ENCODE measurements at places on chromosomes 13 and 19. TPM values are rescaled to one million over a fixed set of nuclear protein-coding genes. Genes with fewer than 3 reads are reported as not detected.

The COL4A2 gene
- total RNA-seq, result 173 TPM

The NLRP11 gene
- 0.01 TPM for total RNA-seq

The ZNF284 gene
- total RNA-seq, result 0.38 TPM

The NTF4 gene
- total RNA-seq, result 0.72 TPM

The CRX gene
- not detected for total RNA-seq

The VRK3 gene
- 38.2 TPM for total RNA-seq

The MVB12A gene
- 30.6 TPM for total RNA-seq

The NFIX gene
- total RNA-seq, result 3.6 TPM

The ADAMTSL5 gene
- 3.8 TPM for total RNA-seq

The UNC13A gene
- 1.7 TPM for total RNA-seq

The ZNF799 gene
- 1.3 TPM for total RNA-seq

The SLITRK6 gene
- 0.15 TPM for total RNA-seq

The LRRC63 gene
- total RNA-seq, result 0.08 TPM

The IGFL2 gene
- 0.86 TPM for total RNA-seq

The ANKLE1 gene
- 0.41 TPM for total RNA-seq

The ELSPBP1 gene
- not detected for total RNA-seq

The DOCK6 gene
- total RNA-seq, result 6.4 TPM

The TMEM91 gene
- total RNA-seq, result 5.9 TPM

The CD37 gene
- not detected for total RNA-seq

The PLEKHA4 gene
- total RNA-seq, result 1.3 TPM

The CDX2 gene
- 0.64 TPM for total RNA-seq

The ZNF791 gene
- 4.8 TPM for total RNA-seq

The ZNF726 gene
- total RNA-seq, result 0.46 TPM

The OR10H1 gene
- total RNA-seq, result not detected

The MCOLN1 gene
- 11.5 TPM for total RNA-seq

The ZNF699 gene
- 1.0 TPM for total RNA-seq

The ATP8B3 gene
- total RNA-seq, result 1.9 TPM

The GNG7 gene
- total RNA-seq, result 0.08 TPM

The IGFL3 gene
- 0.25 TPM for total RNA-seq

Measured in A549 treated with AZD2906 at 1 μM for 4 hours (cell line).